HS-27A (cell line): ENCODE measurements at places on chromosomes 7 and 10.

GRCh38 chr7:150876817-150877526, 24.7 kb downstream of the AOC1 start:
- DNase-seq, result peak; percentile 1

- DNase-seq, result no peak
These were observed 108.0 kb downstream of the CREB5 start for GRCh38 chr7:28520074-28521015.

DNA sequence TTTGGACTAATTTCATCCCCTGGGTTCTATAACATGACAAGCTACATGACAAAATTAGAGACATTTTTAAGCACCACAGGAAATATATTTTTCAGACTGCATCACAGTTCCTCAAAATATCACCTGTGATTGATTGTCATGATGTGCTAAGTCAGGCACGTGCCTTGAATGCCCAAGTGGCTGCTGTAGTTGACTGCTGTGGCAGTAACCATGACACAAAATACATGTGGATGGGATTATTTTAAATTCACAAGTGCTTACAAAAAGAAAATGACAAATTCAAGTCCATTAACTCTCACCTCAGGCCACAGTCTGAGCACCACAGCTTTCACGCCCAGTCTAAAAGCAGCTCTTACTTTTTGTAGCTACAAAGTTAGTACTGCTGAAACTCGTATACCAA, 45.5 kb downstream of the TNPO3 start:
- no peak for DNase-seq

DNA sequence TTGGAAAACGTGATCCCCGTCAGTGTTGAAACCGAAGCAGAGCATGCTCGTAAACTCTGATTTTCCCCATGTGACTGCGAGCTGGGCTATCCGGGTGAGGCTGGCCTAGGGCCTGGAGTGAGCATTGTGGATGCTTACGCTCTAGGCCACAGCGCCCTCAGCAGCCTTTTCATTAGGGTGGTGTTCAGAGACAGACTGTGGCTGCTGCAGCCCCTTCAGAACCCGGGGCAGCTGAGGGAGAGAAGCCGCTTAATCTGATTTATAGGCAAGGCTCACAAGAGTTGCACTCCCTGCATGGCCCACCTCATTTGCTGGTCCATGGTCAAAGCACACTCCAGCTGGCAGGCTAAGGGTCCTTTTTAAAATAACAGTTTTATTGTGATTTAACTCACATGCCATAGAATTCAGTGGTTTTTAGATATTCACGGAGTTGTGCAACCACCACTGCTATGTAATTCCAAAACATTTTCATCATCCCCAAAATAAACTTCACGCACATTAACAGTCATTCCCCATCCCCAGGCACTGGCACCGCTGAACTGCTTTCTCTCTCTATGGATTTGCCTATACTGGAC, 72.5 kb downstream of the SYPL1 start:
- no peak for DNase-seq

DNA sequence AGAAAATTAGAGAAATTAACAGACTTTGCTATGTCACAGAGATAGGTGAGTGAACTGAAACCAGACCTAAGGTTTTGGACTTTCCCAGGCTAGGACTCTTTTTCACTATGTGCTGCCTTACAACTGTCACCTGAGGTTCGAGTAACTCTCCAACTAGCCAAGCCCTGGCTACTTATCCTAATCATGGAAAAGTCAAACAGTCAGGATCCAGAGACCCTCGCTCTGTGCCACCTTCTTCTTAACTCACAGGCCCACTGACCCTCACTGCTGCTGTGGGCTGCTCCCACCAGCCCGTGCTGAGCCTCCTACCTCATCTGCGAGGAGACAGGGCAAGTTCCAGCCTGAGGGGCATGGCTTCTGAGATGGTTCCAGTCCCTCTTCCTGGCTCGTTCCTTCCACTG, 211.4 kb upstream of the KLF14 start:
- DNase-seq, result no peak
